ENCODE measurements at places on chromosomes 3 and 15. TPM values are rescaled to one million over a fixed set of nuclear protein-coding genes. Genes with fewer than 3 reads are reported as not detected.
A peak's percentile ranks its signal among the peaks of the same experiment; 100 is the strongest.

The CXCR6 gene
- total RNA-seq = 12.0 TPM

The LYZL4 gene
- total RNA-seq = not detected

The MYL3 gene
- not detected for total RNA-seq

The TMEM212 gene
- total RNA-seq = not detected

The GPR149 gene
- not detected for total RNA-seq

DNA sequence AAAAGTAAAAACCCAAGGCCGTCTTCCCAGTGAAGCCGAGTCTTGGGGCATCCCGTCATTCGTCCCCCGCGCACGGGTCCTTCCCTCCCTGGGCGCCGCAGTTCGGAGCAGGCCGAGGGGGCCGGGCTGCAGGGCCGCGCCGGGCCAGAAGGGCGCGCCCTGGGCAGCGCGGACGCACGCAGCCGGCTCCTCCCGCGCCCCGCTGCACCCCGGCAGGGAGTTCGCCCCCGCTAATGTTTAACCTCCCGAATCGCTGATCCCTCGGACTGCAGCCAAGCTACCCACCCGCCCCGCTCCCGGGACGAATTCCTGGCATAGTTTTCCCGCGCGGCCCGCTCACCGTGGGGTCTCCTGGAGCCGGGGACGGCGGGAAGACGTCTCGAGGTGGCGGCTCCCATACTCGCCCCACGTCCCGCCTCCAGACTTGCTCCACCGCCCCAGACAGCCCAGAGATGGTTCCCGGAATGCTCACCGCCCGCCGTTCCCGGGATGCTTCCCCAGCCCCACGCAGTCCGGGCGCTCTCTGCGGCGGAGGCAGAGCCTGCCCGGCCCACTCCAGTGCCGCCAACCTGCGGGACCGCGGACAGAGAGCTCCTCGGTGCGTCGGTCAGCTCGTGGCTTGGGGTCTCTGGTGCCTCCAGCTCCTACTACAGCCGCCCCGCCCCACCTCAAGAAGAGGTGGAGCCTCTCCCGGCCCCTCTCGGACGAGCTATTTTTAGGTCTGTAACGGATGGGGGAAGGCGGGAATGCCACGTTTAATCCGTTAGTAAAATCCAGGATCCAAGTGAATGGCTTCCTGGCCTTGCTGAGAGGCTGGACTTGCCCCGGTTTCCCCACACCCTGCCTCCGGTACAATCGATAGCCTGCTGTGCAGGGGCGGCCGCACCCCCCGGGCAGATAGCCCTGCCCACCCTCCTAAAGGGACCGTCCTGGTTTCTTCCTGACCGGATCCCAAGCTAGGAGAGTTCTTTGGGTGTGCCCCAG is at the start of gene DZIP1L:
Gene DZIP1L (minus strand): TSS at position 621 of the 984 bp plus-strand sequence. CDS start 11,637 bp downstream, outside the sequence.
- no peaks in the 10 kb centered on the region for H3K36me3 ChIP-seq
- H3K27ac ChIP-seq = peak within 1 kb of the TSS; percentile 82
- peak within 1 kb of the TSS; percentile 79 for H3K4me3 ChIP-seq
- peaks cover 16% of the 10 kb centered on the region for H3K4me1 ChIP-seq

The A4GNT gene
- total RNA-seq = not detected

GRCh38 chr3:163809540-163809993 is 1268.7 kb downstream of the SI start:
- H3K4me3 ChIP-seq = no peak overlapping the region
- H3K4me1 ChIP-seq = no peaks in the 10 kb centered on the region
- no peaks in the 10 kb centered on the region for H3K27me3 ChIP-seq
- H3K36me3 ChIP-seq = no peaks in the 10 kb centered on the region
- H3K27ac ChIP-seq = no peak overlapping the region

DNA sequence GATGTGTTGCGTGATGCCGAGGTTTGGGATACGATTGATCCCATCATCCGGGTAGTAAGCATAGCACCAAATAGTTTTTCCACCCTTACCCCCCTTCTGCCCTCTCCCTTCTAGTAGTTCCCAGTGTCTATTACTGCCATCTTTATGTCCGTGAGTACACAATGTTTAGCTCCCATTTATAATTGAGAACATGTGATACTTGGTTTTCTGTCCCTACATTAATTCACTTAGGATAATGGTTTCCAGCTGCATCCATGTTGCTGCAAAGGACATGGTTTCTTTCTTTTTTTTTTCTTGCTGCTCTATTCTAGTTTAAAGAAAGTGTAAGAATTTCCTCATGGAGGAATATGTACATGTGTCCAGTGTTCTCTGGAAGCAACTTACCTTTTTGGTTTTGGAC is 51.8 kb downstream of the NSUN3 start:
- no peak for DNase-seq
- no peaks in the 10 kb centered on the region for H3K4me1 ChIP-seq
- H3K36me3 ChIP-seq = no peaks in the 10 kb centered on the region
- H3K4me3 ChIP-seq = no peak overlapping the region

DNA sequence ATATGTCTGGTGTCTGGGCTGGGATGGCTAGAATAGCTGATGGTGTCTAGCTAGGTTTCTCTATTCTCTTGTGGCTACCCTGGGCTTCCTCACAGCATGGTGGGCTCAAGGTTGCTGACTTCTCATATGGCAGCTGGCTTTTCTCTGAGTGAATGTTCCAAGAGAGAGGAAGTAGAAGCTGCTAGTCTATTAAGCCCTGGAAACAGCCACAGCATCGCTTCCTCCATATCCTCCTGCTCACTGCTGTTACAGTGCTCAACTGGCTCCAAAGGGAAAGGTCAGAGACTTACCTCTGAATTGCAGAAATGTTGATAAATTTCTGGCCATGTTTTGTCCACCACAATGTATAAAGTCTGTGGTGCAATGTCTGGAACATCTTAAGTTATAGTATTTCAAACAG is 299.9 kb upstream of the ADAMTS9 start:
- peaks cover 3% of the 10 kb centered on the region for H3K4me1 ChIP-seq
- H3K27ac ChIP-seq = no peak overlapping the region
- no peak for DNase-seq
- no peaks in the 10 kb centered on the region for H3K27me3 ChIP-seq
- no peak overlapping the region for H3K4me3 ChIP-seq

The CFAP100 gene
- total RNA-seq = not detected

Data from esophagus squamous epithelium (tissue), 5 donors.